Coronary artery (tissue), 2 donors: ENCODE measurements at places on chromosomes 13 and 19.

GRCh38 chr19:38900743-38901190 is 998 bp downstream of the NFKBIB start:
- DNase-seq, result no peak

DNA sequence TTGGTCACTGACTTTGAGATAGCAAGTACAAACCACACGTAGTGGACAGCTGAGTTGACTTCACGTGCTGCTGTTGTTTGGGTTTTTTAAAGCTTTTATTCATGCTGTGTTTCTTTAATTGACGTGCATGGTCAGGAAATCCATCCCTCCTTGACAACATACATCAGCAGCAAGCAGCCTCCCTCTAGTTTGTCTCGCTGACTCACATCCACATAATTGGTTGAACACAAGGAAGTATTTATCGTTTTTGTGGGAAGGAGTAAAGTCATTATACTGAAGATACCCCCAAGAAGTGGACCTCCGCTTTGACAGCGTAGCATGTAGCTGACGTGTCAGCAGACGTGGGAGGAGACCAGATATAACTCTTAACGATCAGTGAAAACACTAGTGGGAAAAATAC is 355.8 kb downstream of the MYO16 start:
- DNase-seq, result no peak

- peak; percentile 98 for DNase-seq
These were observed at the start of gene STARD13 for GRCh38 chr13:33285420-33286124. STARD13 (minus strand) TSS chr13:33285755; CDS start chr13:33285638, 117 bp downstream.

DNA sequence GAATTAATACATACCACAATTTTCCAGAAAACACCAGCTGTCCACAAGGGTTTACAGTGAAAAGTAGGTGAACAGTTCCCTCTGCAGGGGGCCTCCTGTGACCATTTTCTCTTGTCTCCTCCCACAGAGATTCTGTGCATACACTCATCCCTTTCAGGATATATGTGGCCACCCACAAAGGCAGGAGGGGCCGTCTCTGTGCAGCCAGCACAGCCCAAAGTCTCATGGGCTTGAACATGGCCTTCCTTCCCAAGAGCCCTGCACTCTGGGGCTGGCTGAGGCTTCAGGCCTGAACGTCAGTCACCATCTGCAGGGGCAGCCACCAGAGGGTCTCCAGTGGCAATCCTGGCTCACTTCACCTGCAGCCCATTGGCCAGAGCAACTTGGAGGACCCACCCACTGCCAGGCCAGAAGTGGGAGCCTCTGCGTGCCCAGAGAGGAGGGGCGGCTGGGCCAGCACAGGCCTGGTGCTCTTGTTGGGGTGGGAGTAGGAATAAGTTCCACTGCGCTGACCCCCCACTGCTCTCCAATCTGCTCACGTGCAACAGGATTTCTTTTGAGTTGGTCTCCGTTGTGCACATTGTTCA is 25.1 kb downstream of the TMEM161A start:
- no peak for DNase-seq

DNA sequence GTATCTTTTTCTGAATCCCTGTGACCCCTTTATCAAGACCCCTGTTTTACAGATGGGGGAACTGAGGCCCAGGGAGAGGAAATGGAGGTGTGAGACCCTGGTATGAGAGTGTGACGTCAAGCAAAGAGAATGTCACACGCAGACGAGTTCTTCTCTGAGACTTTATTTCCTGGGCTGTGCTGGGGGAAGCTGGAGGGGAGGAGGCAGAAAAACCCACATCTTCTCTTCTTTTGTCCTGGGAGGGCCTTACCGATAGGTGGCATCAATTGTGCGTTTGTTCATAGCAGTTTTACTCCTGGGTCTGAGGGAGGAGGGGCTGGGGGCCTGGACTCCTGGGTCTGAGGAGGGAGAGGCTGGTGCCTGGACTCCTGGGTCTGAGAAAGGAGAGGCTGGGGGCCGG is 4.9 kb upstream of the KLK15 start:
- DNase-seq, result no peak

GRCh38 chr13:40402931-40403431 is 263.5 kb downstream of the FOXO1 start:
- no peak for DNase-seq

DNA sequence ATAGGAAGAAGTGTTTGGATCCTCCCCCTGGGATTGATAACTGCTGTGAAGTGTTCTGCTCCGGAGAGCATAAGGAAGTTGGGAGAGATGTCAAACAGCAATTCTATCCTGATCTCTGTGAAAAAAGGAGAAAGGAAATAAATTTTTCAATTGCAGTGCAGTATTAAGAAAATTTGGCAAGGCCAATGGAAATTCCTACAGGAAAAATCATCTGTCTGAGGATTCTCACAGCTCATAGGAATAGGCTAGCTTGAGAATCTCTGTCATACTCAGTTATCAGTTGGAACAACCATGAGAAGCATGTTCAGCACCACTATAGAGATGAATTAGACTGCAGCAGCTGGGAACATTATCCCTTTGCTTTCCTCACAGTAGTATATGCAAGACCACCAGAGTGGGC is 1238.9 kb upstream of the MIR17HG start:
- DNase-seq, result no peak

GRCh38 chr13:58879114-58879513 is 1247.6 kb downstream of the PCDH17 start:
- no peak for DNase-seq

GRCh38 chr13:32045982-32046785 is 14.6 kb downstream of the FRY start:
- DNase-seq, result no peak

GRCh38 chr19:19817357-19817756 is 4.2 kb downstream of the ZNF506 start:
- DNase-seq, result no peak

GRCh38 chr13:73451221-73452029 is 392.6 kb downstream of the KLF5 start:
- DNase-seq, result no peak

GRCh38 chr19:11377237-11377636 is 2.8 kb downstream of the SWSAP1 start:
- DNase-seq, result no peak

DNA sequence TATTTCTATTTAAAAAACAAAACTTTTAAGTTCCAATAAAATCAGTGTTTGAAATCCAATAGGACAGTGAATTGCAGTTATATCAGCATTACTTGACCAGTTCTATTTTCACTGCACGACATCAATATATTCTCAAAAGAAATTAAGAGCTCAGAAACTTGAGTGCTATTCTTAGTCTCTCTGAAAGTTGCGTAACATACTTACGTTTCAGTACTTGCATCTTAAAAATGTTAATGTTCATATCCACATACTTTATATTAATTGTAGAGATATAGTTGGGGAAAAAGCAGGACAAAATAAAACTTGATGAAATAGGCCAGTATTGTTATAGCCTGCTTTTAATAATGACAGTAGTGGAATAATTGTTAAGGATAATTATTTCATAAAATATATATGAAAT is 720.5 kb upstream of the PCDH9 start:
- no peak for DNase-seq

DNA sequence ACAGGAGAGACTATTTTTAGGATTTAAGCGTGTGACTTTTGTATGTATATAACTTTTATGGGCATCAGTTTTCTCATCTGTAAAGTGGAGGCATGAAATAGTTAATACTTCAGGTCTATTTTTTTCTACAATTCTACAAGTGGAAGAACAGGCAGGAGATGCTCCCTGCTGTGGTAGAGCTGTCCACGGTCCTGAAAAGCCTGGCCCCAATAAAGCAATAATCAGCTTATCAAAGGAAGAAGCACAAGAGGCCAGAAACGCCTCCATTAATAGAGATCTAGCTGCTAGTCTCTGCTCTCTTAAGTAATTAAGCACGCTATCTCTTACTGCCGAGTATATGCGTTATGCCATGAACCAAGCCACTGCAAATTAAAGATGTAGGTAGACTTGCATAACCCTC is 28.0 kb upstream of the WASF3 start:
- no peak for DNase-seq

DNA sequence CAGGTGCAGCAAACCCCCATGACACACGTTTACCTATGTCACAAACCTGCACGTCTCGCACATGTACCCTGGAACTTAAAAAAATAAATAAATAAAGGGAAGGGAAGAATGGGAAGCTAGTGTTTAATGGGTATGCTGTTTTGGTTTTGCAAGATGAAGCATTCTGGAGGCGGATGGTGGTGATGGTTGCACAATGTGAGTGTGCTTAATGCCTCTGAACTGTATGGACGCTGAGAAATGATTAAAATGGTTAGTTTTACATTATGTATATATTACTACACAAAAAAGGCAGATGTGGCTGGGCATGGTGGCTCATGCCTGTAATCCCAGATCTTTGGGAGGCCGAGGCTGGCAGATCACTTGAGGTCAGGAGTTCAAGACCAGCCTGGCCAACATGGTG is 17.8 kb downstream of the NFILZ start:
- no peak for DNase-seq

GRCh38 chr13:51849145-51850101 is 4.4 kb upstream of the TMEM272 start:
- no peak for DNase-seq

- no peak for DNase-seq
These were observed 104.4 kb downstream of the DOCK9 start for GRCh38 chr13:98873377-98874028.

GRCh38 chr13:27796544-27797227 is 4.4 kb downstream of the GSX1 start:
- no peak for DNase-seq

- DNase-seq, result no peak
These were observed 106.5 kb downstream of the ATP11A start for GRCh38 chr13:112796190-112796915.

- no peak for DNase-seq
These were observed 1237.4 kb downstream of the UQCRFS1 start for GRCh38 chr19:27975419-27976005.

- DNase-seq, result no peak
These were observed 12.0 kb upstream of the DZIP1 start for GRCh38 chr13:95656386-95657015.

DNA sequence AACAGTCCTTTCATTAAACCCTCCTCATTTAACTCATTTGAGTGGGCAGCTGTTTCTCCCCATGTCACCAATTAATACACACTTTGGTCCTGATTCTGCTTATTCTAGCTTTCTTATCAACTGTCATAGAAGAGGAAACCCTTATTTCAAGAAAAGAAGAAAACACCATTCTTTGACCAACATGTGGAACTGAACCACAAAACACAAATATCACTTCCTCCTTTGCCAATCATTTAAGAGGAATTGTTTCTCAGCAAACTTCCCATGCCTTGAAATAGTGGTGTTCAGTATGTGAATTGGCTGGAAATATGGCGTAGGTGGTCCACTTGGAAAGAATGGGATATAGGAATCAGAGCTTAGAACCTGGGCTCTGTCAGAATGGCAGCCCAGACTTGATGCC is 20.4 kb downstream of the MBD3L2B start:
- DNase-seq, result no peak

GRCh38 chr13:109371066-109371465 is 415.3 kb downstream of the IRS2 start:
- DNase-seq, result no peak

DNA sequence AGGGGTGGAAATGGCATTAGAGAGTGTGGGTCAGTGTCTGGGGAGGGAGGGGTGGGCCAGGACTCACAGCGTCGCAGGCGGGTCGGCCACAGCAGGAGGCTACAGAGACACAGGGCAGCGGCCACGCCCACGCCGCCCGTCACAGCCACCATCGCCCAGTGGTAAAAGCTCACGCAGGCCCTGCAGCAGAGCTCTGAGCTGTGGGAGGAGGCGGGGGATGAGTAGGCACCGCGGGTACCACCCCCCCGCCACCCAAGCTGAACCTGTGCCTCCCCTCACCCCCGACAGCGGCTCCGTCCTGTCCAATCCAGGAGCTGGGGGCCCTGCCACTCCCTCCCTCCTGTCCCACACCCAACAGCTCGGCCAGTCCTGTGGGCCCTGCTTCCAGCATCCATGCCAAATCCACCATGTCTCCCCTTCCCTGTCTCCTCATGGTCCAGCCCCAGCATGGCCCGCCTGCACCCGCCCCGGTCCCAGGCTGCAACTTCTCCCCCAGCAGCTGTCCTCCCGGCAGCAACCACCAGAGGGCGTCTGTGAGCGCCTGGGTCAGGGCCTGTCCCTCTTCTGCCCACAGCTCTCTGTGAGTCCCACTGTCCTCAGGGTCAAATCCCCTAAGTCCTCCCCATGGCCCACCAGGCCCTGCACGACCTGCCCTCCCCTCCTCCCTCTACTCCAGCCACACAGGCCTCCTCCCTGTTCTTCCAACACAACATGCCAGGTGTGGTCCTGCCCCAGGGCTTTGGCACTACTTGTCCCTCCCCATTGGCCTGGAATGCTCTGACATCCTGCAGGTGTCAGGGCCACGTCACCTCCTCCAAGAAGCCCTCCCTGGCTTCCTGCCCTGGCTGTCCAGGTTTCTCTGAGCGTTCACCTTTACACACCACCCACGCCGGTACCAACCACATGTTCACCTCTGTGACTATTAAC is 6.0 kb downstream of the TEKTIP1 start:
- no peak for DNase-seq

DNA sequence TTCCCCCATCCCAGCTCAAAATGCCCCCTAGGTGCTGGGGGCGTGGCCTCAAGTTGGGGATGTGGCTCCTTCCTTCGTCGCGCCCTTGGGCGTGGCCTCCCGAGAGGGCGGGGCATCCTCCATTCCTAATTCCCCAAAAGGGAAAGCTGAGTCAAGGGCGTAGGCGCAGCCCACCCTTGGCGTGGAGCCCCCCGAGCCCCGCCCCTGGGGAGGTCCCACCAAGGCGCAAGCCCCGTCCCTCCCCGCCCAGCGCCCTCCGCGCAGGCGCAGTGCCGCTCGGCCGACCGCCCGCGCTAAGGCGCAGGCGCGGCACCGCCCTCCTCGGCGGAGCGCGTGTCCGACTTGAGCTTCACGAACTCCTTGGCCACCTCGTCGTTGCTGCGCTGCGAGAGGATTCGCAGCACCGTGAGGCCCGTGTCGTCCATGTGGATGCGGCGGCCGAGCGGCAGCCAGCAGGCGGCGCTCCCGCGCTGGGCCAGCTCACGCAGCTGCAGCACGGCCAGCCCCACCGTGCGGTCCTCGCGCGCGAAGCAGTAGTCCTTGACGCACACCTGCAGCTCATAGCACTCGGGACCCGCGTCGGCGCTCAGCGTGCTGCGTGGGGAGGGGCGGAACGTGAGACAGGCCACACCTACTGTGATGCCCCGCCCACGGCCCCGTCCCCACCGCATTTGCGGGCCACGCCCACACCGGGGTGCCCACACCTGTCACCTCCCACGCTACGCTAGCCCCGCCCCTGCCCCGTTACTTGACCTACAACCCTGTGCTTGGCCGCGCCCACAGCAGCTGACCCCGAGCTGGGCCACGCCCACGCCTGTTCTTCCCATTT is 50.5 kb downstream of the COLGALT1 start:
- DNase-seq, result no peak

- DNase-seq, result no peak
These were observed 520.1 kb upstream of the ARGLU1 start for GRCh38 chr13:107088061-107088460.

- DNase-seq, result no peak
These were observed 480.5 kb upstream of the SLITRK1 start for GRCh38 chr13:84362777-84363176.

GRCh38 chr13:99367106-99367616 is 60.0 kb upstream of the GPR183 start:
- no peak for DNase-seq

- no peak for DNase-seq
These were observed 47.1 kb downstream of the ARHGAP35 start for GRCh38 chr19:46907880-46908279.

GRCh38 chr19:39515551-39516191 is 732 bp downstream of the SELENOV start:
- DNase-seq, result no peak

GRCh38 chr19:30403203-30403985 is 31.2 kb downstream of the ZNF536 start:
- DNase-seq, result no peak

GRCh38 chr19:4347521-4347920 is 4.2 kb downstream of the MPND start:
- DNase-seq, result no peak

GRCh38 chr13:114161028-114161556 is 18.0 kb upstream of the CFAP97D2 start:
- no peak for DNase-seq
